ENCODE measurements at places on chromosomes 3 and 15. TPM values are rescaled to one million over a fixed set of nuclear protein-coding genes. Genes with fewer than 3 reads are reported as not detected.

The SYNPR gene
- not detected for total RNA-seq

DNA sequence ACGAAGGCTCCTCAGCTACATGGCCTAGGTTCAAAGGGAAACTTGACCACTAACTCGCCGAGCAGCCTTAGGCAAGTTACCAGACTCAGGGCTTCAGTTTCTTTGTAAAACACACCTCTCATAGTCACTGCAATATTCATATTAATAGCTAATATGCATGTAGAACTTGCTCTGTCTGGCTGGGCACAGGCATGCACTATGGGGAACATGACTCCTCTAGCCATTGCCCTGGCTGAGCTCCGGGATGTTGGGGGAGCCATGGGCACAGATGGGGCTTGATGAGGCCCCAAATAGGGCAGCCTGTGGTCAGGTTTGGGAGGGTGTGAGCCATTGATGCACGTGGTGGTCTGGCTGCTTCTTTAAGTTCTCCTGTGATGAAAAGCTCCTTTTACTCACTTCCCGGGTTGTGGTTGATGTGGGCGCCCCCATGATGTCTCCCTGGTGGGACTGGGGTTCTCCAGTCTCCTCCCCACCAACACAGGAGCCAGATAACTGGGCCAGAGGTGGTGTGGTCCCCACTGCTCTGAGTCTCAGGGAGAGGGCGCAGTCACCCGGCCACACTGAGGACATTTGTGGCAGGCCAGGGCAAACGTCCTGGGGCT lies 29.4 kb upstream of the DUSP7 start:
- no peak for DNase-seq

DNA sequence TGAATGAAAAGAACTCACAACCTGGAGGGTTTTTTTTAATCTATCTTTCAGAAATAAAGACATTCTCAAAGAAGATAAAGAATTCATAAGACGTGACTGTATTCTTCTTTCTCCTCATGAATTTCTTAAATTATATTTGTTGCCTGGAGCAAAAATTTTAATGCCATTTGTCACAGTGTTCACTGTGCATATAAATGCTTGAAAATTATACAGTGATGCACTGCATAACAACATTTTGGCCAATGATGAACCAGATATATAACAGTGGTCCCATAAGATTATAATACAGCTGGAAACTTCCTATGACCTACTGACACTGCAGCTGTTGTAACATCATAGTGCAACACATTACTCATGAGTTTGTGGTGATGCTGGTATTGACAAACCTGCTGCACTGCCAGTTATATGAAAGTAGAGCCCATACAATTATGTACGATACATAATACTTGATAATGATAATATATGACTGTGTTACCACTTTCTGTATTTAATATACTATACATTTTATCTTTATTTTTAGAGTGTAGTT lies 67.3 kb downstream of the P2RY1 start:
- DNase-seq, result no peak

The GHRL gene
- not detected for total RNA-seq

All from Daoy (cell line).